ENCODE measurements at places on chromosomes 5 and 9.

DNA sequence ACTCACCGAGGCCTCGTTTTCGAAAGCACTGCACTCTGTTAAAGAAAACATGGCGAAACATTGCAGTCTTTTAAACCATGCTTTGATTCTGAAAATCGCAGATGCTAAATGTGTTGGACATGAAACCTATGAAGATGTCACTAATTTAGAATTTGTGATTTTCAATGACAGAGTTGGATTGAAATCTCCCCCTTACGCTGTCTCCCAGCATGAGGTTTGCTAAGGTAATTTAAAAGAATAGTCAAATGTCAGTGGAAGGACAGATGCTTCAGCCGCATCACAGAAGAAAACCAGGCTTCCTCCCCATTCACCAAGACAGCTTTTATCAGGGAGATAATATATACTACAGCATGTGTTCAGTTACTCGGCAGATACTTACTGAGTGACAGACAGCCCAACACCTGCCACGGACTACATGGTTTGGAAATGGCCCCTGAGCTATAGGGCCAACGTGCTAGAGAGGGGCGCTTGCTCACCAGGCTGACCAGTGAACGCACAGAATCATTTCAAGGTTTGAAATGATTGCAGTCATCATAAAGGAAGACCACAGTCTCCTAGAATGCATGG lies 136.9 kb downstream of the ADAMTS16 start:
- DNase-seq: no peak

- DNase-seq: no peak
Observed at GRCh38 chr9:83271665-83272071, 208.7 kb upstream of the RASEF start.

DNA sequence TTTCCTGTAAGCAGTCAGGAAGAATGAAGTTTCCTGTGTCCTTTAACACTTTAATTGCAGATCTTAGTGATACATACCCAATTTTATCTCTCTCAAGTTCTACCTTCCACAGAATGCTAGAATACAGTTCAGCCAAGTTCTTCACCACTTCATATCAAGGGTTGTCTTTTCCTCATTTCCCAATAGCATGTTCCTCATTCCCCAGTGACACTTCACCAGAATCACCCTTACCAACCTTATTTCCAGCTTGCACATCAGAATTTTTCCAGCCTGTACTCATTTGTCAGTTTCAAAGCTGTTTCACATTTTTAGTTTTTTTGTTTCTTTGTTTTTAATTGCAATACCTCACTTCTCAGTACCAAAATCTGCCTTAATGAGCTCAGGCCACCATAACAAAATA lies 126.1 kb downstream of the ESM1 start:
- no peak for DNase-seq

DNA sequence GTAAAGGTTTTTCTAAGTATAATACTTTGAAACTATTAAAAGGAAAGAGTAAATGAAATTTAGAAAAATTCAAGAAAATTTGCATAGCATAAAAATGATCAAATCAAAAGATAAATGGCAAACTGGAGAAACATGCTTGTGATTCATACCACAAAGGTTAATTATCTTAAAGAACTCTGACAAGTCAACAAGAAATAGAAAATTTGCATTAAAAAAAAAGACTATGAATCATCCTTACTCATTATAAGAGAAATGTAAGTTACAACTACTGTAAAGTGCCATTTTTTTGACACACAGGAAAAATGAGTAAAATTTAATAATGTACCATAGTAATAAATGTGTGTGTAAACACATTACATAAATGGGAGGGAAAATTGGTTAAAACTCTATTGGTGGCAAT lies 624.4 kb upstream of the C9orf72 start:
- no peak for DNase-seq

DNA sequence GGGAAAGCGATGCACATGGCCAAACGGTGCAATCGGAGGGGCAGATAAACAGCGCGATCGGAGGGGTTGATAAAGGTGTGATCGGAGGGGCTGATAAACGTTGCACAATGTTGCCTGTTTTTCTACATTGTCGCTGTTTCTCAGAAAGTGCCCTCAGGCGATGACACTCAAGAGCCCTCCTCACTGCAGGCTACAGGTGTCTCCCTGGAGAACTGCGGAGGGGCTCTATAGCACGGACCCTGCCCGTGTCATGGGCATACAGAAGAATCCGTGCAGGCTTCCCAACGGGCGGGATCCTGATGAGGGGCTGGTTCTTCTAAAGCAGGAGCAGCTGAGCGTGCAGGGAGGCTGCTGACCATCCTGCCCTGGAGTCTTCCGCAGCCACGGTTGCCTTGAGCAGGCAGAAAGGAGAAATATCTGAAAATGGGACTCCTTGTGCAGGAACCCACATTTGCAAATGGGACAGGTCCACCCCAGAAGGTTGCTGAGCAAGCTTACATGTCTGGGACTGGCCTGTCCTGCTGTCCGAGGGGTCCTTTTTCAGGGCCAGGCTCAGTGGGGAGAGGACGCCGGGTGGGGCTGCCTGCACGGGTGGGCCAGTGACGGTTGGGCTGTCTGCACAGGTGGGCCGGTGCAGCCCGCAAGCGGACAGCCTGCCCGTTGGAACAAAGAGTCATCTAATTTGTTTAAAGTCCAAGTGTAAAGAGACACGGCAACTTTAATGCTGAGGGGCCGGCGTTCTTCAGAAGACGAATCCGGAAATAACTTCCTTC lies 25.1 kb upstream of the LPCAT1 start:
- no peak for DNase-seq

- DNase-seq: no peak
Observed at GRCh38 chr5:16521521-16522483, 56.2 kb upstream of the ZNF622 start.

- DNase-seq: no peak
Observed at GRCh38 chr5:173289372-173289771, 38.8 kb downstream of the STC2 start.

GRCh38 chr5:143605403-143606005 lies 202.0 kb upstream of the NR3C1 start:
- no peak for DNase-seq

GRCh38 chr5:52893105-52893504 lies 96.0 kb upstream of the ITGA2 start:
- DNase-seq: no peak

DNA sequence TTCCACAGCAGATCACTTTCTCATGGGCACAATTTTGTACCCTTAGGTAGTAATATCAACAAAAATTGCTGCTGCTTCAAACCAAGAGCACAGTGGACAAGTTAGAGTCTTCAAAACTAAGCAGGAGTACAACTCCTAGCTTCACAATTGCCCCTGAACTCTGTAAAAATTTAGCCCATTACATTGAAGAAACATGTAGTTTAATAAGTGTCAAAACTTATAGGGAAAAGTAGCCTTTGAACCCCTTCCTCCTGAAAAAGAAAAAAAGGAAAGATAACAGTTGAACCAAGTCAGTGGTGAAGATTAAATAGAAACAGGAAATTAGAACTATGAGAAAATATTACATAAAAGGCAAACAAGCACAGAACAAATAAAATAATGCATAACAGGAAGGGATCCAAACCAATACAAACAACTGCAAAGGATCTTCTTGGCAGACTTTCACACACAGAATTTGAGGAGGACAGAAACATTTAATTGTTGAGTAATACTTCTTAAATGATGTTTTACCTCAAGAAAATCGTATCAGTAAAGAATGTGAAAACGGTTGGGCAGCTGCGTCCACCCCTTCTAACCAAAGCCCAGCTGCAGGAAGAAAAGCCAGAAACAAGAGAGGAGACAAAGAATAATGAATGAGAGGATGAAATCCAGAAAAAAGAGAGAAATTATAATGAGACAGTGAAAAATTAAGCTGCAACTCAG lies 636.0 kb downstream of the NR2F1-AS1 start:
- DNase-seq: no peak

DNA sequence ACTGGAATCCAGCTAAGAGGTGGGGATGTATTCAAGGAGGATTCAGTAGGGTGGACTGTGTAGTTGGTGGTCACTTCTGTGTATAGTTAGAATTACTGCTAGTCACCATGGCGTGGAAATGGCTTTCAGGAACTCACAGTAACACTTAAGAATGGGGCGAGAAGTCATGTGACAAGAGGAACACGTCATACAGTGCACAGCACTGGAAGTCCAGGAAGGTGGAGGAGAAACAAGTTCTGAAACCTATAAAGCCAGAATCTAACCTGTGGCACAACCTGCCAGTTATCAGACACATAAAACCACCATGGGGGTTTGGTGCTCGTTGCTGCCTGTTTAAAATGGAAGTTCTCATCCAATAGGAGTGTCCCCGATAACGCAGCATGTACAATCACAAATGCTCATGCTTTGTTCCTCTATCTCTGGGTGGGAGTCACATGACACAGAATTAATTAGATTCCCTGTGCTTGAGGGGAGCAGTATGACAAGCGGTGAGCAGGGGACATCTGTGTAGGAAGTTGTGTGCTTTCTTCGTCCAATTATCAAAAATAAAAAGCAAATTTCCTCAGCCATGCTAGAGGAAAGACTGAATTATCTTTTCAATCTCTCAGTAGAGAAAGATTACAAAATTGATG lies 193.0 kb downstream of the SPOCK1 start:
- DNase-seq: no peak

DNA sequence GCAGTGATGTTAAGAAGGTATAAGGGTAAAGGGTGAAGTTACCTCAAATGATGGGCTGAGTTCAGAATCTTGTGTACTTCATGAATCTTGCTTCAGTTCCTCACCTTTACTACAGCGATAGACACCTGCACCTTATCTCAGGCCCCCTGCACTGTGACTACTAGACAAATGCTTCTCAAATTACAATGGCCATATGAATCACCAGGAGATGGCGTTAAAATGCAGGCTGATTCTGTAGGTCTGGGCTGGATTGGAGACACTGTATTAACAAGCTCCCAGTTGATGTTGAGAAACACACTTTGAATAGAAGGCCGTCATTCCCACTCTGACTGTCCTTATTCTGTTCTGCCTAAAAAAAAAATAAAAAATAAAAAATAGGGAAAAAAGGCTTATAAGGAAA lies 29.8 kb downstream of the TARS1 start:
- peak; percentile 9 for DNase-seq

GRCh38 chr9:5857928-5858327 lies 25.0 kb upstream of the ERMP1 start:
- DNase-seq: no peak

- DNase-seq: no peak
Observed at GRCh38 chr9:113426701-113427100, 16.2 kb downstream of the C9orf43 start.

- DNase-seq: no peak
Observed at GRCh38 chr9:72193478-72193881, 44.2 kb downstream of the GDA start.

DNA sequence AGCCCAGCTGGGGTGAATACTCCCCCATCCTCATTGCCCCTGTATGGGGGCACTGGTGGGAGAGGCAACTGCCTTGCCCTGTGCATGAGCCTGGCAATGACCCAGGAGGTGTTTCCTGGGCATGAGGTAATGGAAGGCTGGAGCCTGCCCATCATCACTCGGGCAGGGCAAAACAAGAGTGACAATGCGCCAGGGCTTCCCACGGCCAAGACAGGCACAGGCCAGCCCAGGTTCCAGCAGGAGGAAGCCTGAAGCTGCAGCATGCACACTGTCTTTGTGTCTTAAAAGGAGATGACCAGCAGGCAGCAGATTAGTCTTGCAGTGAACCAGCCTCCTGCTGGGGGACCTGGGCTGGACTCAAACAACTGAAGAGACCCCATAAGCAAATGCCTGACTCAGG lies 92.2 kb upstream of the SMIM23 start:
- DNase-seq: no peak

GRCh38 chr5:160382346-160382745 lies 11.9 kb upstream of the C1QTNF2 start:
- DNase-seq: no peak

- DNase-seq: no peak
Observed at GRCh38 chr5:159448841-159449407, 118.6 kb upstream of the IL12B start.

DNA sequence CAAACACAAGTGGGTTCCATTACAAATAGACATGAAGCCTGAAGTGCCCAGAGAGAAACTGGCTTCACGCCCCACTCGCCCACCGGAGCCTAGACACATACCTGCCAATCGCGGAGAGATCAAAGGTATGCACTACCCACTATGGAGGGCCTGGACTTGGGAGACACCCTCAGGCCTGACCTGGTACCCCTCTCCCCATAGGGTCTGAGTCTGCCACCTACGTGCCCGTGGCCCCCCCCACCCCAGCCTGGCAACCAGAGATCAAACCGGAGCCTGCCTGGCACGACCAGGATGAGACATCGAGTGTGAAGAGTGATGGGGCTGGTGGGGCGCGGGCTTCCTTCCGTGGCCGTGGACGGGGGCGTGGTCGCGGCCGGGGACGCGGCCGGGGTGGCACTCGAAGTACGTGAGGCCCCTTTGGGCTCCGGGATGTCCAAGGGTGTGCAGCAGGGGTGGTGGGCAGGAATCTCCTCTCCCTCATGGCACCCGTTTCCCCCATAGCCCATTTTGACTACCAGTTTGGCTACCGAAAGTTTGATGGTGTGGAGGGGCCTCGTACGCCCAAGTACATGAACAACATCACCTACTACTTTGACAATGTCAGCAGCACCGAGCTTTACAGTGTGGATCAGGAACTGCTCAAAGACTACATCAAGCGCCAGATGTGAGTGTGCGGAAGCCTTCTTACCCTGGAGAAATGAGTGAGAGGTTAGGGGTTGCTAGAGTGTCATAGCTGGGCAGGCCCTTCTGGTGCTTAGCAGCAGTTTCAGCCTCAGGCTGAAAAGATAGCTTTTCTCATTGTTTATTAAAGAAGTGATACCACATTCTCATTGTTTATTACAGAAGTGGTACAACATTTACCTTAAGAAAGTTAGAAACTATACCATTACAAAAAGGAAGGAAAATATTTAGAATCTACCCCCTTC lies 38.7 kb downstream of the LARP1 start:
- no peak for DNase-seq

DNA sequence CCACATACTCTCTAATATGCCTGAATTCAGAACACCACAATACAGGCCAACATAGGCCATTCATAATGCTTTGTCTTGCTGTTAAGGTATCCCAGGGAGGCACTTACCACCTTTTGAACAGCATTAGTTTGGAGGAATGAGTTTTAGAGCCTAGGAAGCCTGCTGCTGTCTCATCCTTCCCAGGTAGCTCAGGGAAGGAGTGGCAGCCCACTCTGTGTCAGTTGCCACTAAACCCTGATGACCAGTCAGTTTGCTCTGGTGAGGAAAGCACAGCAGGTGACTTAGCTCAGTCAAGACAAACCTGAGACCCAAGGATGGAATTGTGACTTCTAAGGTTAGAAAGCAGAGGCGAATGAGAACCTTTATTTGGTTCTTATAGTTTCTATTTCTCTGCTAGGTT lies 337.4 kb upstream of the ATP10B start:
- DNase-seq: no peak

All from GM13977 (cell line).